Left ventricle myocardium inferior (tissue), 1 donor: ENCODE measurements at places on chromosomes 6 and 20. TPM values are rescaled to one million over a fixed set of nuclear protein-coding genes. Genes with fewer than 3 reads are reported as not detected.

Gene CD24
- total RNA-seq = 0.71 TPM

Gene SLC17A1
- total RNA-seq = not detected

DNA sequence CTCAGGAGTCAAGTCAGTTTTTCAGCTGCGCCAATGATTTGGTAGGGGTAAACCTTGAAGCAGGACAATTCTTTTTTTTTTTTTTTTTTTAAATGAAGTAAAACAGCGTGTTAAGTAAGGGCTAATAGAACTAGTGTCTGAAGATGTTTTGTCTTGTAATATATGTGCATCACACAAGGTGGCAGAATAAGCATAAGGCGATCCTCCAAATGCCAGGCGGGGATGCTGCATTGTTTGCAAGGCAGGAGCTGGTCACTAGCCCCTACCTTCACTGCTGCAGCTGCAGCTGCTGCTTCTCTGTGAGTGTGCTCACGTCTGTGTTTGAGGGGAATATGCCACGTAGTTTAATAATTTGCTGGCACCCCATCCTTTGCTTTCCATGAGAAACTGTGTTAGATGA lies 272.7 kb upstream of the MAP3K7 start:
- H3K4me1 ChIP-seq = no peaks in the 10 kb centered on the region
- H3K36me3 ChIP-seq = no peaks in the 10 kb centered on the region
- H3K4me3 ChIP-seq = no peak overlapping the region

DNA sequence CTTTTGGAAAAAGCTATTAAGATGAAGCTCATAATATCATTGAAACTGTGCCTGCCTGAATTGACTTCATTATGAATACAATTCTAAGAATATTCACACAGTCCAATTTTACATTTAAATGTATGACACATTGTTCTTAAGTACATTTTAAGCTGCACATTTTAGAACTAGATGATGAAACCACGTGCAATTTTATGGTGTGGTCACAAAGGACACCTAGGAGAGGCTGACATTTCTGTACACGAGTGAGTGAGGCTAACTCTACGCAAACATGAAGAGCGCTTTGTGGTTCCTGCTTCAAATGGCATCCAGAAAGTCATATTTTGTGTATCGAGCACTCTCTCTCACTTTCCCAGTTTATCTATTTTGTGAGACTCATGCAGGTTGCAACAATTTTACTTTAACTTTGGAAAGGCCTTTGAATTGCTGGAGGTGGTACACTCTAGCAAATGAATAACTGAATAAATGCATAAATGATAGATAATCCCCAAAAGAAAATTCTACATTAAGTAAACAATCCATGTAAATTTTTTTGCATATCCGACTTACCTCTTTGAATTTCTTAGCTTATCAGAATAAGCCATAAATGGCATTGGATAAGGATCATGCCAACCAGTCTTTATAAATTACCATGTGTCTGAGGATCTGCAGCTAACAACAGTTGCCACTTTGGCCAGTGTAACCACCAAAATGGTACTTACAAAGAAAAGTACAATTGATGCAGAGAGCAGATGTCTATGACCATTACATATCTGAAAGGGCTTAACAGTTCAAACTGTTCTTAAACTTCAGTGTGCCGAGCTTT lies 97.3 kb downstream of the NRSN1 start:
- H3K27ac ChIP-seq = no peak overlapping the region
- peaks cover 24% of the 10 kb centered on the region for H3K27me3 ChIP-seq
- H3K4me1 ChIP-seq = no peaks in the 10 kb centered on the region

GRCh38 chr6:125375821-125376220 lies 74.1 kb upstream of the HDDC2 start:
- DNase-seq = no peak
- no peaks in the 10 kb centered on the region for H3K36me3 ChIP-seq
- H3K27ac ChIP-seq = no peak overlapping the region
